ENCODE measurements at places on chromosomes 6 and 20.

GRCh38 chr6:84618836-84619235, 145.6 kb downstream of the TBX18 start:
- no peak for DNase-seq

- no peak for DNase-seq
These were observed 23.3 kb upstream of the BCLAF1 start for GRCh38 chr6:136312975-136313374.

GRCh38 chr20:22579711-22580697, 4.4 kb downstream of the FOXA2 start:
- DNase-seq, result no peak

- DNase-seq, result peak; percentile 66
These were observed 788 bp downstream of the UST start for GRCh38 chr6:148747471-148748165.

DNA sequence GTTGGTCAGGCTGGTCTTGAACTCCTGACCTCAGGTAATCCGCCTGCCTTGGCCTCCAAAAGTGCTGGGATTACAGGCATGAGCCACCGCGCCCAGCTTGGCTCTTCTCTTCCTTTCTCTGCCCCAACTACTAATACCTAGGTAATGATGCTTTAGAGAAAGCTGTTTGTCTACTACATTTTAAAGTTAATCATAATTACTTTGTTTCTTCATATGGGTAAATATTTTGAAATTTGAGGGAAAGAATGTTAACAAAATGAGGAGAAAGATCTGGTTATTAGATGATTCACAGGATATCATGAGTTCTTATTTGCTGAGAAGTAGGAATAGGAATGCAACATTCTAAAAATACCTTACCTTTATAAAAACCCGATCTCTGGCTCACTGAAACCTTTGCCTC, 18.4 kb upstream of the PTPRK start:
- no peak for DNase-seq

- DNase-seq, result no peak
These were observed 85.1 kb downstream of the GJA1 start for GRCh38 chr6:121520337-121521163.

GRCh38 chr6:111620169-111620568, 14.5 kb upstream of the TRAF3IP2 start:
- DNase-seq, result no peak

Data from activated CD4-positive, alpha-beta T cell treated with anti-CD3 and anti-CD28 coated beads for 36 hours (primary cell).